ENCODE measurements at places on chromosomes 2 and 18.
A peak's percentile ranks its signal among the peaks of the same experiment; 100 is the strongest.

DNA sequence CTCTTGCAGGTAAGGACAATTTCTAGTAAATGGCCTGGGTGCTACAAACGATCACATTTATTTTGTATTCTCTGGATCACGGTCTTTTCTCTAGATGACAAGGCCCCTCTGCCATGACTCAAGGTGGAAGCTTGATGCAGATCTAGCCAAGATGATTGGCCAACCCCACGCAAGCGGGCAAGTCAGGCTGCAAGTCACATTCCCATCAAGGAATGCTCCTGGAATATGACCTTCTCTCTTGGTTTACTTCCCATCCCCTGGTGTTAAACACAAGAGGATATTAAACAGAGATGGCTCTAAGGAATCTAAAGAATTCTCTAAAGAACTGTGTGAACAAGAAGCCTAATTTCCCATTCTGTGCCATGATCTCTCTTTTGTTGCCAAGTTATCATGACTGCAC, 97.3 kb upstream of the SERPINE2 start:
- no peak for DNase-seq
- no peak overlapping the region for H3K4me3 ChIP-seq
- no peak overlapping the region for H3K27ac ChIP-seq
- H3K36me3 ChIP-seq = no peaks in the 10 kb centered on the region

DNA sequence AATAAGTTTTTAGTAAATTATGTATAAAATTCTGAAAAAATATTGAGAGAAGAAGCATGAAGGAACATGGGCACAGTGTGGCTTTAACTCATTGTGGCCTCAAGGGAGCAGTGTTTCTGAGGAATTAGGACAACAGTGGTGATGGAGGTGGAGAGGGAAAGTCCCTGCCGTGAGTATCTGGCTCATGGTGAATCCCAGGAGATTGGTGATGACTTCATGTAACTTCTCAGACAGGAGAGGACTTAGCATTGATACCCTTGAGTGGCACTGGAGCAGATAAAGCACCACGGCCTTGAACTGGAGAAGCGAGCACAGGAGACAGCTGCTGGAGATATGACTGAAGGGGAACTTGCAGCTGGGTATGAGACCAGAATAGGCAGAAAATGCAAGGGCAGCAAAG, 35.0 kb upstream of the LRP1B start:
- H3K4me3 ChIP-seq = no peak overlapping the region
- H3K4me1 ChIP-seq = no peaks in the 10 kb centered on the region
- no peak overlapping the region for H3K27ac ChIP-seq
- no peaks in the 10 kb centered on the region for H3K36me3 ChIP-seq

DNA sequence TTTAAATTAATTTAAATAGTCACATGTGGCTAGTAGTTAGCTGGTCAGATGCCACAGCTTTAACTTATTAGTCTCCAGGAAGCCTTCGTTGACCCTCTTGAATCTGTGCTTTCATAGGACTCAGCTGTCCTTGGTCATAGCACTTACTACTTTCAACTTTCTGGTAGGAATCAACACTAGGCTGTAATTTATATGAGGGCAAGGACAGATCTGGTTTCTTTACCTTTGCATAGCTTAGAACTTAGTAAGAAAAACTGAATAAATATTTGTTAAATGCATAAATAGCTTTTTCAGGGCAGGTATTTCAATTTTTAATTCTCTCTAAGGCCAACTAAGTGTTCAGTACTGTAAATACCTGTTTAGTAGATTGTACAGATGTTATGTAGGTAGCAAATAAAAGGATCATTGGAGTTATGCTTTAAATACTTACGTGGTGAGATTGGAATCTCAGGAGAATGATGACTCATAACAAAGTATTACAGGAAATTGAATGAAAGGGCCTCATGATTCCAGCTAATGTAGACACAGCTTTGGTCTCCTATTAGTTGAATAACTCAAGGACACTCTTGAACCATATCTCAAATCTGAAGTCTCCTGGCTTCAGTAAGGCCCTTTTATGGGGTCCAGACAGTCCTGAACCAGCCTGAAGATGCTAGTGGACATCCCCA, 2.6 kb downstream of the CLIP4 start:
- no peak for DNase-seq
- peaks cover 42% of the 10 kb centered on the region for H3K4me1 ChIP-seq
- peaks cover 35% of the 10 kb centered on the region for H3K36me3 ChIP-seq
- H3K27ac ChIP-seq = no peak overlapping the region

DNA sequence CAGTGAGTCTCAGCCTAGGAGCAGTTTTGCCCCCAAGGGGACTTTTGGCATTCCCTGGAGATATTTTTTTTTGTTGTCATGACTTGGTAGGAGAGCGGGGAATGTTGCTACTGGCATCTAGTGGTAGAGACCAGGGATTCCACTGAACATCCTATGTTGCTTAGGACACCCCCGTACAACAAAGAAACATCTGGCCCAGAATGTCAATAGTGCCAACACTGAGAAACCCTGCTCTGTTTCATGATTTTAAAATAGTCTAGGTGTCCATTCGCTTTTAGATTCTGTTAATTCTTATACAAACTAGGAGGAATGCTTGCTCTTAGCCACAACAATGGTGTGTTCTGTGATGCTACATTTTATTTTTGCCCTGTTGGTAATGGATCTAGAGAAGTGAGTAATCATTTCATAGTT, 225.8 kb upstream of the SIX3 start:
- no peak overlapping the region for H3K27ac ChIP-seq
- H3K36me3 ChIP-seq = no peaks in the 10 kb centered on the region

- no peak for DNase-seq
- H3K27me3 ChIP-seq = no peaks in the 10 kb centered on the region
- H3K4me3 ChIP-seq = no peak overlapping the region
- H3K27ac ChIP-seq = no peak overlapping the region
Measured at GRCh38 chr2:58890865-58891525, 649.9 kb upstream of the FANCL start.

- peaks cover 16% of the 10 kb centered on the region for H3K27me3 ChIP-seq
- no peak for DNase-seq
- H3K4me1 ChIP-seq = peaks cover 15% of the 10 kb centered on the region
- no peaks in the 10 kb centered on the region for H3K36me3 ChIP-seq
- H3K27ac ChIP-seq = no peak overlapping the region
Measured at GRCh38 chr2:231679908-231680284, 28.4 kb upstream of the PTMA start.

DNA sequence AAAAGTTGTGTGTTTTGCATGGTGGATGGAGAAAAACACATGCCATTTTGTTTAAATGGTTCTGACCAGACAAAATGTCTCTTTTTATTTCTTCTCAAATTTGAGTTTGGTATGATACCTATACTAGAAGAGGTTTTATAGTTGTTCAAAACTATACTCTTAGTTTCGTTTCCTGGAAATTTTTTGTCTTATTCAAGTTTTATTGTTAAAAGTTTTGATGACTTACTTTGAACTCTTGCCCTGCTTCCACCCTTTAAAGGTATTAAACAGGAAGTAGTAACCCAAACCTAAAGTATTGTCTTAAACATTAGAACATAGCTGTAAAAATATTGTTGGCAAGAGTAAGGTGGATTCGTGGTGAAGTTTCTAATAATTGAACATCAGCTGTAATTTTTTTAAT, 98.2 kb downstream of the BABAM2 start:
- H3K27ac ChIP-seq = peak overlapping the region; percentile 78
- peaks cover 44% of the 10 kb centered on the region for H3K36me3 ChIP-seq
- H3K27me3 ChIP-seq = no peaks in the 10 kb centered on the region
- no peak for DNase-seq
- peak overlapping the region; percentile 24 for H3K4me3 ChIP-seq

All from activated CD8-positive, alpha-beta T cell treated with anti-CD3 and anti-CD28 coated beads, Interleukin-2, amount 10 ng/mL, durations not matched to agents 7 days and 5 days (primary cell).